Hypothalamus (tissue), 51 donors: ENCODE measurements at places on chromosomes 2 and 18.

DNA sequence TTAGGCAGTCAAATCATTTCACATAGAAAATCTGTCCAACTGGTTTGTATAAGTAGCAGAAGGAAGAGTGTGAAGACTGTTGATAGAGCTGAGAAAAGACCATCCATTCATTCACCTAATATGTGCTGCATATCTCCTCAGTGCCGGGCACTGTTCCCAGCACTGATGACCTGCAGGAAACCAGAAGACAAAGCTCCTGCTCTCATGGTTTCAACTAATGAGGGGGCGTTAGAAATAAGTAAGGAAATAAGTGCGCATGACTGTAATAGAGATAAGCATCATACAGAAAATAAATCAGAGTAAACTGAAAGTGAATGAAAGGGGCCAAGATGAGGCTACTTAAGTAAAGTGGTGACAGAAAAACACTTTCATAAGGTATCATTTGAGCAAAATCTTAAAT is 427.5 kb upstream of the CDH20 start:
- no peak for DNase-seq

DNA sequence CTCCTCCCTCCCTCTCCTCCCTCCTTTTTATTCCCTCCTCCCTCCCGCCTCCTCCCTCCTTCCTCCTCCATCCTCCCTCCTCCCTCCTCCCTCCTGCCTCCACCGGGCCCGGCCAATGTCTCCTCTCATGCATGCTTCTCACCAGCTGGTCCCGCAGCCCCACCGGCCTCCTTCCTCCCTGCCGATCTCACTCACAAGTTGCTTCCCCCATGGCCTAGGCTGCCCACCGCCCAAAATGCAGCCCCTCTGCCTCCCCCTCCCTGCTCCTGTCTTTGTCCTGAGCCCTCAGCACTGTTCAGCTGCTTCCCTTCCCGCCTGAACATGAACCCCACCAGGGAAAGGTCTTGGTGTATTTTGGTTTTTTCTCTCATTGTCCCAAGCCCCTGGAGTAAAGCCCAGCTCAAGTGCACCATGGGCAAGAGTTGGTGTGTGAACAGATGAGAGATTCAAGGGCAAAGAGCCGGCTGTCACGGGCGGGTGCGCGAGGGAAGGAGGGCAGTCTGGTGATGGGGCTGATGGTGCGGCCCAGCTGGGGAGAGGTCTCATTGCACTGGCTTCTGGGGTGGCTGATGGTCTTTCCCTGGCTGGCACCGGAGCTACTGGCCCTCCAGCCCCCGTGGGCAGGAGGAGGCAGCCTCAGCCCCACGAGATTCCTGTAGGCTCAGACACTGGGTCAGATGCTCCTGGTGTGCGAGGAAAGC is 117.6 kb downstream of the TWIST2 start:
- DNase-seq, result no peak

GRCh38 chr2:120251880-120252224 is 800 bp upstream of the RALB start:
- no peak for DNase-seq

- DNase-seq, result no peak
Measured at GRCh38 chr2:3292416-3292815, 85.2 kb downstream of the EIPR1 start.

DNA sequence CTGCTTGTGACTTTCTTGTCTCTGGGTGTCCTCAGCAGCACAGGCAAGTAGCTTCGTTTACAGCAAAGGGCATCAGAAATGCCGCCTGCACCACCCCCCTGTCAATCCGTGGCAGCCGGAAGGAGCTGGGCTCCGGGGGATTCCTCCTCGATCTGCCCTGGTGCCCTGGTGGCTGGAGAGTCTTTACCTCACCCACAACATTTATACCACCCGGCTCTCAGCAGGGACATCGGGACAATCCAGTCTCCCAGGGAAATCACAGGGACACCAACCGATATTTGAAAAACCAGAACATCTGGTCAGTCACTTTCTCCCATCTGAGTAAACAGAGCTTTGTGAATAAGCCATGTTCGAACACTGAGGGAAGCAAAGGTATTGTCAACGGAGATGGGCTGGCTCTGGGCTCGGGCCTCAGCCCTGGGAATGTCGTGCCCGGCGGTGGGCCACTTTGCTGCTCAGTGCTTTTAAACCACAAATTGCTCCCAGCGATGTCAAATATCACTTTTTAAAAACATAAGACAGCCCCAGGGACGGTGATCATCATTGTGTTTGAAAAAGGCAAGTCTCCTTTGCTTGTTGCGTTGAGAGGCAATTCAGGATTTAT is 210.0 kb upstream of the SALL3 start:
- no peak for DNase-seq

DNA sequence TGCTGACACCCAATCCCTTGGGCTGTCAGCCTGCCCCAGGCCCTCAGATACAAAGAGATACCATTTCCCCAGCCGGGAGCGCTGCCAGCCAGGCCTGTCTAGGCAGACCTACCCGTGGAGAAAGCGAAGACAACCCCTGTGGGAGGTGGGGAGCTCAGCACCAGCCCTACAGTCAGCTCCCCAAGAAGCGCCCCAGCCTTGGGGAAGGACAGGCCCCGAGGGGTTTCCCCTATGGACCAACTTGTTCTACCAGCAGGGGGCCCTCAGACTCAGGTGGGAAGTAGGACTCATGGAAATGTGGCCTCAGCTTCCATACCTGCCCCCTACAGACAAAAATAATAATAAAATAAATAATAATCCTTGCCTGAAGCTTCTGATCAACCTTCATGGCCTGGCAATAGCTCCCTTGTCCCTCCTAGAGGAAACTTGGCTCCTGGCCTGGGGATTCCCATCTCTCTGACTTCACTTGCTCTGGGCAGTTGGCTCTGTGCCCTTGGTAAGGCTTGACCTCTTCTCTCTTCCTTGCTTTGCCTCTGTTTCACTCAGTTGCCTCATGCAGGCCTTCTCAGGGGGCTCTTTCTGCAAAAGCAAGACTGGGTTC is 7.0 kb downstream of the SLC35F6 start:
- DNase-seq, result peak; percentile 18

- no peak for DNase-seq
Measured at GRCh38 chr18:46196627-46197243, 92.5 kb downstream of the HAUS1 start.
